Activated CD8-positive, alpha-beta memory T cell treated with anti-CD3 and anti-CD28 coated beads, Interleukin-2, amount 10 ng/mL, durations not matched to agents 7 days and 5 days (primary cell): ENCODE measurements at places on chromosomes 11 and 22. TPM values are rescaled to one million over a fixed set of nuclear protein-coding genes. Genes with fewer than 3 reads are reported as not detected.
A peak's percentile ranks its signal among the peaks of the same experiment; 100 is the strongest.

- peak; percentile 89 for DNase-seq
These were observed 11.4 kb downstream of the PACS1 start for GRCh38 chr11:66081505-66081904.

DNA sequence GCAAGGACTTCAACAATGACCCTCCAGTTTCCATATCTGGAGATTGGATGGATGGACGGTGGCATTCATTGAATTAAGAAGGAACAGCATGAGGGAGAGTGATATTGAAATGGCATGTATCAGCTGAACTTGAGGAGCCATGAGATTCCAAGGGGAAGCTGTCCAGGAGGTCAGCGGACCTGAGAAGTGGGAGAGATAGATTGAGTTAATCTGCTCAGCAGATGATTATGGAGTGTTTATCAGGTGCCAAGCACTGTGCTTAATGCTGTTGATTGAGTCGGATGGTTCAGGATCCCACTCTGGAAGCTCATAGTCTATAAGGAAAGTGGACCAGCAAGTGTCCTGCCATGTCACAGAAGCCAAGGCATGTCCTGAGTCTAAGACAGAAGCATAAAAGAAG, 581.3 kb downstream of the INSC start:
- DNase-seq = no peak

DNA sequence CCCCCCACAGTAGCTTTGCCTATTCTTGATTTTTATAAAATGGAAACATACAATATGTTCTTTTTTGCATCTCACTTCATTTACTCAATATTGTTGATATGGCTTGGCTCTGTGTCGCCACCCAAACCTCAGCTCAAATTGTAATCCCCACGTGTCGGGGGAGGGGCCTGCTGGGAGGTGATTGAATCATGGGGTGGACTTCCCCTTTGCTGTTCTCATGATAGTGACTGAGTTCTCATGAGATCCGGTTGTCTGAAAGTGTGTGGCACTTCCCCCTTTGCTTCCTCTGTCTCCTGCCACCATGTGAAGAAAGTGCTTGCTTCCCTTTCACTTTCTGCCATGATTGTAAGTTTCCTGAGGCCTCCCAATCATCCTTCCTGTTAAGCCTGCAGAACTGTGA, 431.3 kb downstream of the MN1 start:
- no peak for DNase-seq

- DNase-seq = no peak
These were observed 26.8 kb downstream of the PGM2L1 start for GRCh38 chr11:74371269-74372052.

AQP11 gene
- 0.82 TPM for total RNA-seq

OR52B2 gene
- not detected for total RNA-seq

DNA sequence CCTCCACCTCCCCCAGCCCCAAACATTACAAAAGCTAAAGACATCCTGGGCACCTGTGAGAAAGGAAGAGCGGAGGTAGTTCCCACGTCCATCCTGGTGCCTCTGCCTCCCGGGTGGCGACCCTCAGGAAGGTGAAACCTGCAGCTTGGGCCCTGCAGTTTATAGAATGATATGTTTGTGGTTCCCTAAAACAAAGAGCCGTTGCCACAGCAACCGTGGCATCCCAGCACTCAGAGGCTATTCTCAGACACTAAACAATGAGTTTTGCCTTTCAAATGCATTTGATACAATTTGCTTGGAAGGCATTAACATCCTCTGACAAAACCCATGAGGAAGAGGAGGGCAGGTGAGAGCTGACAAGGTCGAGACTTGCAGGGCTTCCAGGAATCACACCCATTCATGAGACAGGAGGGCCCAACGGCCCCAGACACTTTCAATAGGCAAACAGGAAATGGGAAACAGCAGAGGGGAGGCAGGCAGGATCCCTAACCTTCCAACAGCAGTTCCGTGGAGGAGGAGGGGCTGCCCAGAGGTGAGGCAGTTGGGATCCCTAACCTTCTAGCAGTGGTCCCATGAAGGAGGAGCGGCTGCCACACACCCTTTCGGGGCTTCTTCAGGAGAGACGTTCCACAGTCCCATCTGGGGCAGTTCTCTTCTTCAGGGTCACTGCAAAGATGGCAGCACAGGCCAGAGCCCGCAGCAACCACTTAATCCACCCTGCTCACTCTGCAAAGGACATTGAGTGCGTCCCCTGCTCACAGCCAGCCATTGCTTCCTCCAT, 379.2 kb downstream of the SHANK2 start:
- no peak for DNase-seq

DNA sequence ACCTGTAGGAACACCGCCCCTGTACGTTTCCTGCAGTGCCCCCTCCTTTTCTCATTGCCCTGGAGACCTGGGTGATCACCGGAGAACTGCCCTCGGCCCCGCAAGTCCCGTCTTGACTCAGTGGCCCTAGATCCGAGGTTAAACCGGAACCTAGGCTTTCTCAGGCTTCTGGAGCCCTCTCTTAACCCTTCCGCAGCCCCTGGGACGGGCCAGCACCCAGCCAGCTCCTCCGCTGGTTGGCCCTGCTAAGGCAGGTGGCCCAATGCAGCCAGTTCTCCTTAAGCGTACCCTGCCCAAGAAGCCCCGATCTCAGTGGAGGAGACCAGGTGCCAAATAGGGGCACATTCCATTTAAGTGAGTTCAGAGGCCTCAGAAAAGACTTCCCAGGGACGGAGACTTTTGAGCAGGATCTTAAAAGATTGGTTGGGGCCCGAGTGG, 776 bp downstream of the NLRX1 start:
- DNase-seq = peak; percentile 66

TRIM3 gene
- 4.8 TPM for total RNA-seq
